ENCODE measurements at places on chromosomes 11 and 22.

GRCh38 chr22:17303840-17304779 is 65.2 kb upstream of the CECR2 start:
- DNase-seq = no peak

DNA sequence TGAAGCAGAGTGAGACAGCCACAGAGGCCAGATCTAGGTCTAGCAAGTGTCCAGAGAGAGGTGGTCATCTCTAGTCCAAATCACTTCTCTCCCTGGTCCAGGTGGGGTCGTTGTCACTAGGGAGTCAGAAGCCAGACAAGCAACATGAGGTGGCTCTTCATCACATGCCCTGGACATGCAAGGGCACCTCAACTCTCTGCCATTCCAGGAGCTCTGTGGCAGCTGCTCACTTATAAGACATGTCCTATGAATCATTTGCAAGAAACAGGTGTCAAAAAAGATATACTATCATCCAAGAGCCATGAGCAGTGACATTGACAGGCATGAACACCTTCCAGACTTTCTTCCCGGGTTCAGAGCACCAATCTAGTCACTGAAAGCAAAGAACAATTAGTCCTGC is 130.8 kb downstream of the GALNT18 start:
- no peak for DNase-seq

DNA sequence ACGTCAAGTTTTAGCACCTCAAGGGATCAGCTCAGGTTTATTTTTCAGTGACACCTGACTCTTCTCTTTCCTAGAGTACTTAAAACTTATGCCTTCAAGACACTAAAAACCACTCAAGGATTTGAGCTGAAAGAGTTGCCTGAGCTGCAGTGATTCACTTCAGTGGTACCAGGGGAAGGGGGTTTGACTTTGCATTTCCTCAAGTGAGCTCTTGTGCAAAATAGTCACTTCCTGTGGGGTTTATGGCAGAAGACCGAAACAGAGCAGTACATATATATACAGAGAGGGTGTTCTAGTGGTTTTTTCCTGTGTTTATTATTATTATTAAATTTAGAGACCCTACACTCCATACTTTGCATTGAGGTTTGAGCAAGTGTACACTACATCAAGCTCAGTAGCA is 60.7 kb downstream of the DBX1 start:
- no peak for DNase-seq

- peak; percentile 45 for DNase-seq
These were observed 127.7 kb downstream of the MAML2 start for GRCh38 chr11:96215110-96215782.

DNA sequence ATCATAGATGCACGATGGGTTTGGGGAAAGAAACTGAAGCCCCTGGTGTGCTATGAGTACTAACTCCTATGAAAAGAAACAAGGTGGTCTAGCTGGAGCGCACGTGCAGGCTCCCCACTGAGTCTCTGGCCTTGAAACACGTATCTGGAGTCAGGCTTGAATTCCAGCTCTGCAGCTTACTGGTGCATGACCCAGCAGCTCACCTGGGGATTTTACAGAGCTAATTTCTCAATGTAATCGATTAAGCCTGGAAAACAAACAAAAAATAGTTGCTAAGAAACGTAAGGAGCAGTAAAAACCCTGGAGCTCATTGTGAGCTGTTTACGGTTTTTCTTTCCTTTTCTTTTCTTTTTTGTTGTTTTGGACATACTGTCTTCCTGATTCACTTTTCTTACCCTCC is 12.3 kb downstream of the KCNJ1 start:
- DNase-seq = no peak

Data from fibroblast of gingiva (primary cell).